ENCODE measurements at places on chromosomes 1 and 21.

DNA sequence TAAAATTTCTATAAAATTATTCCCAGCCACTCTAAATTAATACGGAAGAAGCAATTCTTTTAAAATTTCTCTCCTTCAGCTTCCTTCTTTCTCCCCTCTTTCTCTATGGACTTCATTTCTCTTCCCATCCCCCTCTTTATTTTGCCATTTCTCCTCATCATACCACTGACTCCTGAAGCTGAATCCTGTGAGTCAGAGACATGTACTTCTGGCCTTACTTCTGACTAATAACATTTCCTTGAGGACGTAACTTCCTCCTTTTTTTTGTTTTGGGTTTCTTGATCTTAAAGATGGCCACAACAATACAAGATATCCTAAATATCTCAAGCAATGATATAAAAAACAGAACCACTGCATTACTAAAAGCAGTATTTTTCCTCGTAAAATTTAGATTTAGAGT is 63.6 kb upstream of the DENND1B start:
- no peak overlapping the region for H3K4me3 ChIP-seq
- H3K36me3 ChIP-seq: no peaks in the 10 kb centered on the region
- no peak for DNase-seq
- H3K27ac ChIP-seq: no peak overlapping the region

GRCh38 chr1:216630532-216630931 is 92.7 kb downstream of the ESRRG start:
- H3K27me3 ChIP-seq: no peaks in the 10 kb centered on the region
- no peak for DNase-seq
- H3K4me3 ChIP-seq: no peak overlapping the region
- H3K4me1 ChIP-seq: no peaks in the 10 kb centered on the region

GRCh38 chr1:32733582-32734321 is 31.2 kb upstream of the SYNC start:
- DNase-seq: no peak
- no peak overlapping the region for H3K27ac ChIP-seq
- no peaks in the 10 kb centered on the region for H3K27me3 ChIP-seq
- no peak overlapping the region for H3K4me3 ChIP-seq
- no peaks in the 10 kb centered on the region for H3K36me3 ChIP-seq

GRCh38 chr21:16028142-16028541 is 298.4 kb downstream of the USP25 start:
- H3K27ac ChIP-seq: no peak overlapping the region
- no peak for DNase-seq
- no peaks in the 10 kb centered on the region for H3K36me3 ChIP-seq
- H3K4me3 ChIP-seq: no peak overlapping the region
- H3K27me3 ChIP-seq: no peaks in the 10 kb centered on the region

DNA sequence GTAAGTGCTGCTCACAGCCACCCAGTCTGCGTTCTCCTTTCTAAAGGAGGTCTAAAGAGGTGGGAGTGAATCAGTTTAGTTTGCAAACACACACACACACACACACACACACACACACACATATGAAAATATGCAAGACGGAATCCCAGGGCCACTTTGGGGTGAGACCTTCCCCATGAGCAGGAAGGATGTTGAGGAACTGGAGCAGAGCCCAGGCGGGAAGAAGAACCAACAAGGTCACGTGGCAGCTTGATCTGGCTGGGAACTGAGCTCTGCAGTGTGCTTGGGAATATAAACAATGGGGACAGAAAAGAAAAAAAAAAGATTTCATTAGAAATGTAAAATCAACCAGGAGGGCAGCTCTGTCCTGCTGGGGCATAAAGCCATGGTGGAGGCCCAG is 32.6 kb downstream of the OR2G3 start:
- no peaks in the 10 kb centered on the region for H3K4me1 ChIP-seq
- no peak overlapping the region for H3K4me3 ChIP-seq
- no peaks in the 10 kb centered on the region for H3K27me3 ChIP-seq
- H3K27ac ChIP-seq: no peak overlapping the region
- no peaks in the 10 kb centered on the region for H3K36me3 ChIP-seq

DNA sequence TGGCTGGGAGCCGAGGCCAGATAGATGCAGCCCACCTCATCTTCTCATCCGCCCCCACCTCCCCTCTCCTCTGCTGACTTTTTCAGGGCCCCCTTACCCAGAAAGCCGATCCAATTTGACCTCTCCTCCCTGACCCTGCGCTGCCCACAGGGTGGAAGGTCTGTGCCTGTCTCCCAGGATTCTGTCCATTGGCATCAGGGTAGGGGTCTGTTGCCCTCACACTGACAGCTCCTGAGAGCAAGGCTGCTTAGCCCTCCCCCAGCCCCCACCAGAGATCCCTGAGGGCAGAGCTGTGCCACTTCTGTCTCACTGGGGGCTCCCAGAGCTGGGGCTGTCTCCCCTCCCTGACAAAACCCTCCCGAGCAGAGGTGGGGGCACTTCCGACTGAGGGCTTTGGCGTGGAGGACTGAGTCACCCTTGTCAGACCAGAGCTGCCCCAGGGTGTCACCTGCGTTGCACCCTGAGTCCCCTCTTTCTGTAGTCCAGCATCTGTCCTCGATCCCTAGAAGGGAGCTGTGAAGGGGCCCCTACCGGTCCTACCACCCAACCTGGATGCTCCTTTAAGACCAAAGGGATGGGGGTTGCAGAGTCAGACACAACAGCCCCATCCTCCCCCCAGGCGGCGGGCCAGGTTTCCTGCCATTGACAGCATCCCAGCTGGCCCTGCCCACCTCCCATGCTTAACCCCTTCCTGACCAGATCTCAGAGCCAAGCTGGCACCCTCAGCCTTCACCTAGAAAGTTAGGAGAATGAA is 2.4 kb upstream of the FAM110D start:
- no peak for DNase-seq
- H3K27me3 ChIP-seq: peaks cover 7% of the 10 kb centered on the region
- no peak overlapping the region for H3K4me3 ChIP-seq
- H3K27ac ChIP-seq: no peak overlapping the region
- H3K4me1 ChIP-seq: no peaks in the 10 kb centered on the region
- no peaks in the 10 kb centered on the region for H3K36me3 ChIP-seq

- peak overlapping the region; percentile 98 for H3K4me3 ChIP-seq
- H3K27ac ChIP-seq: peak overlapping the region; percentile 94
- H3K4me1 ChIP-seq: peaks cover 33% of the 10 kb centered on the region
- H3K27me3 ChIP-seq: no peaks in the 10 kb centered on the region
Measured at GRCh38 chr1:235127203-235127602, 1.4 kb downstream of the TOMM20 start.

DNA sequence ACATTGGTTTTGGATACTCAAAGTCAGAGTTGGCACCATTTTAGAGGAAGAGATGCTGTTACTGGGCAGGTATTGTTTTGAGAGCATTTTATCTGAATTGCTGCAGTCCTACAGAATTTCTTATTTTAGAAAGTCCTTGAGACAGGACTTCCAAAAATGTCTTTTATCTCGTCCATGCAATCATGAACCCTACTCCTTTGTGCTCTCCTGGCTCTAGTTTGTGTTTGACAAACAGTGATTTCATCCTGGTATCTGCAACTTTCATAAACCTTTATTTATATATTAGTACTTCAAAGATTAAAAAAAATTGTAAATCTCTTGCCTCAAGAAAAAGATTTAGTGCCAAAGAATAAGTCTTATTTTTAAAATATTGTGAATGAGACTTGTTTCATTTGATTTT is 4.6 kb upstream of the ARPC5 start:
- H3K4me3 ChIP-seq: no peak overlapping the region
- H3K27me3 ChIP-seq: no peaks in the 10 kb centered on the region
- H3K36me3 ChIP-seq: no peaks in the 10 kb centered on the region
- no peaks in the 10 kb centered on the region for H3K4me1 ChIP-seq

- no peak for DNase-seq
- no peak overlapping the region for H3K27ac ChIP-seq
- H3K27me3 ChIP-seq: no peaks in the 10 kb centered on the region
- no peak overlapping the region for H3K4me3 ChIP-seq
- no peaks in the 10 kb centered on the region for H3K36me3 ChIP-seq
Measured at GRCh38 chr1:68223687-68224086, 8.6 kb downstream of the WLS start.

- peaks cover 3% of the 10 kb centered on the region for H3K4me1 ChIP-seq
- H3K27ac ChIP-seq: no peak overlapping the region
- H3K36me3 ChIP-seq: peaks cover 63% of the 10 kb centered on the region
- no peaks in the 10 kb centered on the region for H3K27me3 ChIP-seq
- H3K4me3 ChIP-seq: no peak overlapping the region
Measured at GRCh38 chr1:18918417-18918816, 16.1 kb upstream of the ALDH4A1 start.

DNA sequence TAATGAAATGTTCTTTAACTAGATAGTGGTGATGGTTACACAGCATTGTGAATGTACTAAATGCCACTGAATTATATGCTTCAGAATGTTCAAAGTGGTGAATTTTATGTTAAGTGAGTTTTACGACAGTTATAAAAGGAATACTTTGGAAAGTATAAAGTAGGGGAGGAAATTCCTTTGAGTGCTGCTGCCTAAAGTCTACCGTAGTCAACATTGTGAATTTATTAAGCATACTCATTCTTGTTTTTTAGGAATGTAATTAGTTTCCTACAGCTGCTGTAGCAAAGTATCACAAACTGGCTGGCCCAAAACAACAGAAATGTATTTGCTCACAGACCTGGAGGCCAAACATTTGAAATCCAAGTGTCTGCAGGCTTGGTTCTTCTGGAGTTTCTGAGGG is 73.0 kb downstream of the SWT1 start:
- DNase-seq: no peak
- no peaks in the 10 kb centered on the region for H3K27me3 ChIP-seq
- H3K4me3 ChIP-seq: no peak overlapping the region

DNA sequence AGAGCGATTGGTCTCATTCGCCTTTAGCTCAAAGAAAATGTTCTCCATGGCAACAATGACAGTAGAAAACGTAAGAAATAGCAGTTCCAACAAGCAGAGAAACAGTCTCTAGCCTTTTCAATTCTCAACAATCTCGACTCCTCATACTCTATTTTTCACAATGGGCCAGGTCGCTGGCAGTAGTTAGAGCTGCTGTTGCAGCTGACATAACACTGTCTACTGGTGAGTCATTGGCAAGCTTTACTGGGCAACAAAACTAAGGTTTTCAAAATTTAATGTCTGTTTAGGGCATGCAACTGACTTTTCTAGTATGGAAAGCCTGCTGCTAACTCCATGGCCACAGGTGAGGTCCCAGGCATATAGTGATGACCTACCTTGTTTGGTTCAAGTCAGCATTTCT is 221.1 kb upstream of the KAZN start:
- H3K27ac ChIP-seq: no peak overlapping the region
- no peak overlapping the region for H3K4me3 ChIP-seq
- H3K27me3 ChIP-seq: no peaks in the 10 kb centered on the region
- DNase-seq: no peak
- no peaks in the 10 kb centered on the region for H3K36me3 ChIP-seq

DNA sequence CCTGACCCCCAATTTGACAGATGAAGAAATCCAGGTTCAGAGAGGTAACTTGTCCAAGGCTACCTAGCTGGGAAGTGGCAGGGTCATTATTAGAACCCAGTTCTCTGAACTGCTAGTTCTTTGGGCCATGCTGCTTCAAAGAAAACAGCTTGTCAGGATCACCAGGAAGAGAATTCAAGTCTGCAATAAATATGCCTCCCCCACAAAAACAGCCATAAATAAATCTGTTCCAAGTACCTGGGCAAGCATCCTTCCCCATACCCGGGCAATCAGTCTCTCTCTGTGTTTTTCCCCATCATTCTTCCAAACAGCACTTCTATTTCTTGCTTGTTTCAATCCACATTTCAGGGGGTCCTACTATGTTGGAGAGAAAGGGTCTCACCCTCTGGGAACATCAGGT is 34.1 kb downstream of the SLC9A1 start:
- DNase-seq: no peak
- no peaks in the 10 kb centered on the region for H3K36me3 ChIP-seq
- H3K27me3 ChIP-seq: no peaks in the 10 kb centered on the region
- H3K4me3 ChIP-seq: no peak overlapping the region
- H3K4me1 ChIP-seq: no peaks in the 10 kb centered on the region

GRCh38 chr1:242462867-242463266 is 61.6 kb downstream of the PLD5 start:
- no peak for DNase-seq
- H3K4me3 ChIP-seq: no peak overlapping the region
- no peaks in the 10 kb centered on the region for H3K36me3 ChIP-seq
- no peaks in the 10 kb centered on the region for H3K27me3 ChIP-seq

DNA sequence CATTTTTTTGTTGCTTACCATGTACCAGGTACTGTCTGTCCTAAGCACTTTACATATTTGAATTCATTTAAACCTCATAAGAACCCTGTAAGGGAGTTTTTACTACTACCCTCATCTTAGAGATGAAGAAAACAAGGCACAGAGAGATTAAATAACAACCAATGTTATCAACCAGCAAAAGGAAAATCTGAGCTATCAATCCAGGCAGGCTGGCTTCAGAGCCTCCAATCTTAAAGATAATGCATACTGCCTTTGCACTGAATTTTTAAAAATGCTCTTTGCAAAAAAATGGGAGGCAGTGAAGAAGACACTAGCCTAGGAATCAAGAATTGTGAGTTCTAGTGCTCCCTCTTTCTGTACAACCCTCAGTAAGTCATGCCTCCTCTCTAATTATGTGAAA is 18.7 kb downstream of the NDC1 start:
- no peak for DNase-seq
- H3K27ac ChIP-seq: no peak overlapping the region
- no peak overlapping the region for H3K4me3 ChIP-seq

- DNase-seq: no peak
- no peaks in the 10 kb centered on the region for H3K27me3 ChIP-seq
- no peak overlapping the region for H3K4me3 ChIP-seq
- no peaks in the 10 kb centered on the region for H3K36me3 ChIP-seq
Measured at GRCh38 chr21:21973806-21974205, 975.6 kb downstream of the NCAM2 start.

- DNase-seq: no peak
- H3K4me3 ChIP-seq: no peak overlapping the region
- H3K27me3 ChIP-seq: no peaks in the 10 kb centered on the region
- no peak overlapping the region for H3K27ac ChIP-seq
Measured at GRCh38 chr1:47483651-47484050, 45.8 kb downstream of the FOXD2 start.

DNA sequence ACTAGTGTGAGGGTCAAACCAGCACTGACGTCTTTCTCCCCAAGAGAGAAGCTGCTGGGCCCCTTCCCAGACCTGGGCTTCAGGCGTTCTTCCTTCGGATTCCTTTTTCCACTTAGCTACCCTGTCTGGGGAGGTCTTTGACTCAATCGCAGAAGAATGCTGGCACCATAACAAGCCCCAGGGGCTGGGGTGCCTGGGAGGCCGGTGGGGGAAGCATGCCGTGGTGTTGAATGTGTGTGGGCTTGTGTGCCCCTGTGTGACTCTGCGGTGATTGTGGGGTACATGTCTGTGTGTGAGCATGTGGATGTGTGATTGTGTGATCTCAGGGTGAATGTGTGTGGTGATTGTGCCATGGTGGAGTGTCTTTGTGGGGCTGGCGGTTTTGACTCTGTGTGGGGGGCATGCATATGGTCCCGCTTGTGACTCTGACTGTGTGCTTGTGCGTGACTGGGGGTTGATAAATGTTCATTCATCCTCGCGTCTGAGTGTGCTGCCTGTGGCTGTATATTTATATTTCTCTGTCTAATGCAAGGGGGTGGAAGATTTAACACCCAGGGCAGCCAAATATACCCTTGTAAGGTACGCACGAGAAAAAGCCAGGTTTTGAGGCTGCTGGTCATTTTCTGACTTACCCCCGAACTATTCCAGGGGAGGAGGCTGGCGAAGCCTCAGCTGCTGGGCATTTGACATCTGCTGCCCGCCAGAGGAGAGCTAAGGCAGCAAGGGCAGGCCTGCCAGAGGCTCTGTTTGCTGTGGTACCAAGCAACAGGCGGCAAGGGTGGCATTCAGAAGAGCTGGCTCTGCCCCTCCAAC is 1.1 kb upstream of the SYNC start:
- no peak overlapping the region for H3K27ac ChIP-seq
- peaks cover 3% of the 10 kb centered on the region for H3K27me3 ChIP-seq
- H3K4me3 ChIP-seq: no peak overlapping the region
- no peaks in the 10 kb centered on the region for H3K36me3 ChIP-seq

- no peaks in the 10 kb centered on the region for H3K4me1 ChIP-seq
- DNase-seq: no peak
- no peak overlapping the region for H3K4me3 ChIP-seq
- no peaks in the 10 kb centered on the region for H3K36me3 ChIP-seq
Measured at GRCh38 chr21:34279883-34280282, 83.9 kb upstream of the KCNE2 start.
